A549 treated with Mapracorat at 1 μM for 4 hours (cell line): ENCODE measurements at places on chromosomes 2 and 18. TPM values are rescaled to one million over a fixed set of nuclear protein-coding genes. Genes with fewer than 3 reads are reported as not detected.

Gene TSGA10
- total RNA-seq, result 2.0 to 5.5 TPM (median 4.3 TPM) in 5 replicates

Gene NLRC4
- 0.05 to 0.09 TPM (median 0.05 TPM) in 4 of 5 replicates, not detected in the other for total RNA-seq

Gene AQP12A
- not detected in 5 replicates for total RNA-seq

Gene TNFAIP6
- 0.68 to 1.5 TPM (median 0.78 TPM) in 5 replicates for total RNA-seq

Gene ST6GAL2
- 13.0 to 17.3 TPM (median 16.8 TPM) in 5 replicates for total RNA-seq

Gene APOB
- not detected in 5 replicates for total RNA-seq

Gene ALS2
- total RNA-seq, result 9.9 to 12.9 TPM (median 10.0 TPM) in 5 replicates

Gene PROM2
- not detected in 5 replicates for total RNA-seq

Gene AKAIN1
- total RNA-seq, result not detected in 5 replicates

Gene DPYSL5
- 3.6 to 7.7 TPM (median 5.3 TPM) in 5 replicates for total RNA-seq

Gene SERPINB2
- not detected in 5 replicates for total RNA-seq

Gene TUBA3D
- 3.8 to 11.1 TPM (median 5.4 TPM) in 5 replicates for total RNA-seq

Gene RNF125
- 0.20 to 0.28 TPM (median 0.27 TPM) in 5 replicates for total RNA-seq

Gene ZNF804A
- not detected in 5 replicates for total RNA-seq

Gene WDFY1
- total RNA-seq, result 30.1 to 39.4 TPM (median 35.6 TPM) in 5 replicates

Gene ERBB4
- not detected in 5 replicates for total RNA-seq

Gene ANKRD62
- not detected in 5 replicates for total RNA-seq

Gene ABHD3
- total RNA-seq, result 17.0 to 21.2 TPM (median 19.3 TPM) in 5 replicates
